ENCODE measurements at places on chromosomes 11 and 22.

DNA sequence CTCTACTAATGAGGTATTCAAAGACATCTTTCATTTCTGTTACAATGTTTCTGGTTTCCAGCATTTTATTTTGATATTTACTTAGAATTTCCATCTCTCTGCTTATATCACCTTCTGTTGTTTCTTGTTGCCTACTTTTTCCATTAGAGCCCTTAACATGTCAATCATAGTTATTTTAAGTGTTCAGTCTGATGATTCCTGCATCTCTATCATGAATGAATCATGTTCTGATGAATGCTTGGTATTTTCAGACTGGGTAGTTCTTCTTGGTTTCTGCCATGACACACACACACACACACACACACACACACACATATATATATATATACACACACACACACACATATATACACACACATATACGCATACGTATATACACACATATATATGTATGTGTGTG is 486.4 kb upstream of the ISX start:
- no peak for DNase-seq

- no peak for DNase-seq
Observed at GRCh38 chr11:121512468-121513465, 60.0 kb upstream of the SORL1-AS1 start.

- DNase-seq = no peak
Observed at GRCh38 chr11:2778630-2779498, 79.1 kb upstream of the KCNQ1OT1 start.

DNA sequence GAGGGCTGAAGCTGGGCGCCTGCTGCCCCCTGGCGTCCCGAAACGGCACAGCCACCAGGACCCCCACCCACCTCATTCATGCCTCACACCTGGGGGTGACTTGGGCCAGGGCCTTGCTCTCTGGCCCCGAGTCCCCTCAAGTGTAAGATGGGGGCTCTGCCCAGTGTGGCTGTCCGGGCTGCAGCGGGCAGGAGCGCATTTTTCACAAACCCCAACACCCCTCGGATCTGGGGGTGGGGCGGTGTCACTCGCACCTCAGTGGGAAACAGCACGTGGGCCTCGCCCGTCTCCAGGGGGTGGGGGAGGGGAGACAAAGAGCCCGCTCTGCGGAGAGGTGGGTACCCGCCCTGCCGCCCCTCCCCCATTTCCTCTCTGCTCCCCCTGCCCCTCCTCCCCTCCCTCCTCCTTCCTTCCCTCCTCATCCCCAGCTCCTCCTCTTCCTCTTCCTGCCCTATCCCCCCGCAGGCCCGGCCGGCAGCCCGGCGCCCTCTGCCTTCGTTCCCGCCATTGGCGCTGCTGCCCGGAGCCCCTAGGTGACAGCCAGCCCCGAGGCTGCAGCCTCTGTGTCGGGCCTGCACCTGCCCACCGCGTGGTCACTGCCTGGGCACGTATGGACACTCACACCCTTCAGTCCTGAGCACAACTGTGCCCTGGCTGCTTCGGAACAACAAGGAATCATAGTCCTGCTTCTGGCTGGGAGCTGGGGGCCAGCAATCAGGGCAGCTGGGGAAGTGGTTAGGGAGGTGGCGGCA is 6.8 kb upstream of the CDKN1C start:
- DNase-seq = peak; percentile 59

- DNase-seq = peak; percentile 70
Observed at GRCh38 chr11:64251016-64251752, at the start of gene PLCB3. PLCB3 (plus strand) TSS chr11:64251530; CDS start chr11:64251650, 120 bp downstream.

- DNase-seq = no peak
Observed at GRCh38 chr22:40838486-40838885, 18.0 kb downstream of the ST13 start.

- DNase-seq = no peak
Observed at GRCh38 chr22:30903876-30904460, 64.6 kb downstream of the MORC2 start.

GRCh38 chr11:9203691-9204311 is 61.3 kb downstream of the DENND5A start:
- DNase-seq = no peak

- no peak for DNase-seq
Observed at GRCh38 chr22:19438298-19438697, 6.0 kb downstream of the MRPL40 start.

- no peak for DNase-seq
Observed at GRCh38 chr11:26201411-26201810, 130.5 kb upstream of the ANO3 start.

Data from activated T-cell treated with anti-CD3 and anti-CD28 coated beads for 48 hours (primary cell).